Central memory CD4-positive, alpha-beta T cell (primary cell): ENCODE measurements at places on chromosomes 7 and 10.
A peak's percentile ranks its signal among the peaks of the same experiment; 100 is the strongest.

DNA sequence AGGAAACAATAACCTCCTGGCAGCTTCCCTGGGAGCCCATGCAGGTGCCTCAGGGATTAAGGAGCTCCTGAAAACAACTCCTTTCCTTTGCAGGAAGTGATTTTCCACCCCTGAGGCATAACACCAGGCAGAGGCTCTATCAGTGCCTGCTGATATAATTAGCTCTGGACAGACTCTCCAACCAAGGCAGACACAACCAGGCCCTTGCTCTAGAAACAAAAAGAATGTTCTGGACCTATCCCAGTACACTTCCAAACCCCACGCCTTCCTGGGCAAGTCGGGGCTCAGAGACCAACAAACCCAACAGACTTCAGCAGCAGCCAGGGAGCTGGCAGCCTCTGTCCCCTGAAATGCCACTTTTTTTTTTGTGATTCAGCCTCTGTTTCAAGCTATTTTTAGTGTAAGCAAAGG is 247.1 kb downstream of the KCNMA1 start:
- no peak for DNase-seq

GRCh38 chr7:141208539-141208938 is 134.7 kb downstream of the TMEM178B start:
- DNase-seq, result no peak

DNA sequence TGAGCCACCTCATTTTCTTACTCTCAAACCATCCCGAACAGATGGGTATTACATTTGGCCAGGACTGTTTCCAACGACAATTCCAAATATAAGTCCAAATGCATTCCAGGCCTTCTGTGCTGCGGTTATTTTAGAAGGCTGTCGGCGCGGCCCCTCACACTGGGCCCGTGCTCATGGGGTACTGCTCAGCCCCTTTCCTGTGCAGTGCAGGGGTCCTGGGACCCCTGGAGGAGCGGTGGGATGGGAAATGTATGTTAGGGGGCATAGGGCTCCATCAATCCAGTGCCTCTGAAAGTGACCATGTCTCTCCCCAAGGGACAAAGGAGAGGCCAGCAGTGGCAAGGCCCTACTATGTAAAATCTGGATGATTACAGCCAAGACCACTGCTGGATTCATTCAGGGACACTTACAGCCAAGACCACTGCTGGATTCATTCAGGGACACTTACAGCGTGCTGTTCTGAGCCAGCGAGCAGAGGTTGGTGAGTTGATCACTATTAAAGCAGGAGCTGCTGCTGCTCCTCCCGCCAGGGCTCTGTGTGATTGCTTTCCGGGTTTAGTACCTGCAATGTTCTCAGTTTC is 66.3 kb downstream of the CHST15 start:
- no peak for DNase-seq

- DNase-seq, result no peak
Observed at GRCh38 chr10:26841733-26842317, 18.9 kb downstream of the ABI1 start.

DNA sequence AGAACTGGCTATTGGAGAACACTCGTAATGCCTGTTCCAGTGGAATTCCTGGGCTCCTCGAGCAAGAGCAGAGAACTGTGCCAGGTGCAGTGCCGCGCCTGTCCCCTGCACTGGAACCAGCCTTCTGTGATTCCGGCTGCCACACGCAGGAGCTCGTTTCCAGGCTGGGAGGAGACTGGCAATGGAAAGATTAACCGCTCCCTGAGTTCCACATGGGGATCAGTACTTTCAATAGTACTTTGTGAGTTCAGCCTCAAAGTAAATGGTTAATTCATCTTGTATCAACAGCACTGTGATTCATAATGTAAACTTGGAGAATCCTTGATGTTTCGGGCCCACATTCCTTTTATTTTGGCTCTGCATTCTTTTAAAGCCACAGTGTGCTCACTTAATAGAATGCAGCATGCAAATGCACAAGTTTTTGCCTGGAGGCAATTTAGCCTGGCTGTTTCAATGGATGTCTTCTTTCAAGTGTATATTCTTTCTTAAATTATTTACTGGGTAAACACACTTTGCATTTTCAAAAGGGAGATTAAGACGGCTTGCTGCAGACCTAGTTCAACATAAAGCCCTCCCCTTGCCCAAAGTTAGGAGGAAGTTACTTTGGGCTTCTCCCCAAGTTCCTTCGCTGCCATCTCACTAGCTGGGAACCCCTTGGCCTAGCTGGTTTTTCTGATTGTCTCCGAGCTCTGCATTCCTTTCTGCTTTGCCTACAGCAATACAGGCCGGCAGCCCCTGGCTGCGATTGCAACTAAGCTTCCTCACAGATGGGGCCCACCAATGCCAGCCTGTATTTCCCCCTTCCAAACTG is 138.1 kb upstream of the TCF7L2 start:
- DNase-seq, result no peak

DNA sequence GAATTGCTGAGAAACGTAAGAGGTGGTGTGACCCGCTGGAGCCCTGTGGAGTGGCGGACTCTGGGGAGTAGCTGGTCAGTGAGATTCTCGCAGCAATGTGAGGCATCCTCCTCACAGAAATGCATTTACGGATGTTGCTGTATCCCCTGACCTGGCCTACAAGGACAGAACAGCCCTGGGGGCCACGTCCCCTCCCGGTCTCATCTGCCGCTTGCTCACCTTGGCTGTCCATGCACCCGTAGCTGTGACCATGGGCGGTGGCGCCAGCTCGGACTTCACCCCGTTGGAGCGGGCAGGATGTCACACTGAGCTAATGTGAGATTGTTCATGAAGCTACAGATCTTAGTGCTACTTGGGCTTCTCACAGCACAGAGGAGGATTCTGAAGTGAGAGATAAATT is 193.8 kb downstream of the EBF3 start:
- DNase-seq, result no peak

GRCh38 chr7:29254591-29254990 is 60.0 kb downstream of the CHN2 start:
- DNase-seq, result no peak

- DNase-seq, result no peak
Observed at GRCh38 chr7:47624689-47625088, 42.8 kb upstream of the TNS3 start.

DNA sequence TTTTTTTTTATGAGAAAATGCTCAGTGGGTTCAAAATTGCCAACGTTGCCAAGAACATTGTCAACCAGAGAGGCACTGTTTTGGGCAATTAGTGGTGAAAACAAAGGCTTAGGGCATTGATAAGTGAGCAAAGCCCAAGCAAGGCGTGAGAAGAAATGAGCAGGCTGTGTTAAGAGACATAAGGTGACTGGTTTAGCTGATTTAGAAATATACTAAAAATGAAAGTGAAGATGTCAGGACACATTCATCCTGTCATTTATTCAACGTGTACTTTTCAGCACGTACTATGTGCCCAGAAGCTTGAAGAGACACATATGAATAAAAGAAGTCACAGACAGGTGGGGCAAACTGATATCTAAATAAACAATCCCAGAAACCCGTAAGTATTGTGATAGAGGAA is 31.8 kb downstream of the AOAH start:
- no peak for DNase-seq

DNA sequence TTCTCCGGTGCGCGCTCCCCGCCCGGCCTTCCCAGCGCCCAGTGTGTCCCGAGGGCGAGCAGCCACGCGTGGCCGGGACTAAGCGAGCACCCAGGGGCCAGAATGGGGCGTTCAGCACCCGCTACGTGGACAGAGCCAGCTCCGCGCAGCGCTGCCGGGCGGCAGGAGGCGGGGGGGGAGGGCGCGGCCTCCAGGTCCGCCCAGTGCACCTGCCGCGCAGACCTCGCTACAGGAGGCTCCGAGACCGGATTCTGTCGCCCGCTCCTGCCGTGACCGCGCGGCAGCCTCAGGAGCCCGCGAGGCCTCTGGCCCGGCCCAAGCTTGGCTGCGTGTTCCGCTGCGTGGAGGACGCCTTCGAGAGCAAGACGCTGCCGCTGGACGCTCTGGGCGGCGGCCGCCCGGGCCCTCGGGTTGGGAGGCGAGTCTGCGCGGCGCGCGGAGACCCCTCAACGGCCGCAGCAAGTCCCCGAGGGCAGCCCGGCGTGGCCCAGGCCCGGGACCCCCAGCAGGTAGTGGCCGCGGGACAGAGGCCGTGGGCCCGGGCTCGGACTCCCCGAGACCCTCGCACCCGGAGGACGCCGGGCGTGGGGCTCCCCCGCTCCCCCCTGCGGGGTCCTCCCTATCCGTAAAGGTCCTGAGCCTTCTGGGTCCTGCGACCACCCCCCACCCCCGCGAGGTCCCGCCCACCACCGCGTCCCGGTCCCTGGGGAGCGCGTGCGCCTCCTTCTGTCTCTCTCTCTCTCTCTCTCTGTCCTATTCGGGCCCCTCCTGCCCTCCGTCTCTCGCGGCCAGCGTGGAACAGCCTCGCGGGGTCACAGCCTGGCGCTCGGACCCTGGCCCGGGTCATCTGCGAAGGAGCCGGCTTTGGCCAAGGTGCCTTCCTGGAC is 904 bp upstream of the DPYSL4 start:
- peak; percentile 61 for DNase-seq

DNA sequence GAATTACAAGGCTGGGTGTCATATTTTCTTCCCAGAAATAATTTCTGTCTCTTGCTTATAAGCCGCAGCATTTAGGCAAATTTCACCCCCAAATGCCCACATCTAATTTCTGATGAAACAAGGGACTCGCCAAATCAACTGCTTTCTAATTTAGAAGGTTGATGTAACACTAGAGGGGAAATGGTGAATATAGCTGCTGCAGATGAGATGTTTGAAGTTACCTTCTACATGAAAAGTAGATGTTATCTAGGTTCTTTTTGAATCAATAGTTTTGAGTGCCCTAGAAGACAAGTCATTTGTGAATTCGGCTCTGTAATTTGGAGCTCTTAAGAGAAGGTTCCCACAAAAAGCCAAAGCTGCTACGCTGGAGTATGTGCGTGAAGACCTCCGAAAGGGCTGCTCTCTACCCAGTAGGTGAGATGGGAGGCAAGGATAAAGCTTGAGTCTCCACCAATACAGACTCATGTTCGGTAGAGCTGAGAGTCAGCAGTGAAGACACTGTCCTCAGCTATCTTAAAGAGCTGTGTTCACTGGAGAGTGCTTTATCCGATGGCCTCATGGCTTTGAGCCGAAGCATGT is 99.5 kb downstream of the FANK1 start:
- DNase-seq, result no peak

GRCh38 chr7:2372724-2373123 is 18.1 kb downstream of the EIF3B start:
- no peak for DNase-seq

DNA sequence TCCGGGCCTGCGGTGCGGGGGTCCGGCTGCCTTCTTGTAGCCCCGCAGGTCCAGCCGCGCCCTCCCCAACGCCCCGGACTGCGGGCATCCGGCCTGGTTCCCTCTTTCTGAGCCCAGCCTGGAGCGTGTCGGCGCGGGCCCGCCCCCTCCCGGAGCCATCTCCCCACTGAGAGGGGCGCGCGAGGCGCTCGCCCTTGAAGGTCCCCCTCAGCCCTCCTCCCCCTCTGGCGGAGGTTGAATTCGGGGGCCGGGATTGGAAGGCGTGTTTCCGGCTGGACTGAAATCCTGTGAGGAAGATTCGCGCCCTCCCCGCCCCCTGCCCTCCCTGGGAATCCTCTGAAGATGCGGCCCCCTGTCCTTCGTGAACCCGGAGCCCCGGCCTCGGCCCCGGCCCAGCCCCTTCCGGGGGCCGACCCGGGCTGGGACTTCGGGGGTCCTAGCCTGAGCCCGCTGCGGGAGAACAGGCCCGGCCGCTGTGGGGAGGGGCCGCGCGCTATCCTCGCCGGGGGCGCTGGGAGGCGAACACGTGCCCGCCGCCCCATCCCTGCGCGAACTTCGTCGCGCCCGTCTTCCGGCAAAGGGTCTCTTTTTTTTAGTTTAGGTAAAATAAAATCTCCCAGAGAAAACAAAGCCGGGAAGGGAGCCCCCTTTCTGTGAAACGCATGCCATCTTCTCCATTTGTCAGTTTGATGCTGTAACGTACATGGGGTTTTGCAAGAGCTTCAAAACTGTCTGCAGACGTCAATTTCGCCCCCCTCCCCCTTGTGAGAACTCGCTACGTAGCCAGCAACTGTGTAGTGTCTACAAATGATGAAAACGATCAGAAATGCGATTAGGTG is 636 bp downstream of the PDCD4 start:
- DNase-seq, result peak; percentile 93

GRCh38 chr7:17651863-17652385 is 288.4 kb downstream of the SNX13 start:
- DNase-seq, result no peak

GRCh38 chr7:140397784-140398750 is at the start of gene SLC37A3:
Gene SLC37A3, minus strand, starts transcription at chr7:140398530. Its CDS starts 16,004 bp downstream, at chr7:140382526.
- DNase-seq, result peak; percentile 79

DNA sequence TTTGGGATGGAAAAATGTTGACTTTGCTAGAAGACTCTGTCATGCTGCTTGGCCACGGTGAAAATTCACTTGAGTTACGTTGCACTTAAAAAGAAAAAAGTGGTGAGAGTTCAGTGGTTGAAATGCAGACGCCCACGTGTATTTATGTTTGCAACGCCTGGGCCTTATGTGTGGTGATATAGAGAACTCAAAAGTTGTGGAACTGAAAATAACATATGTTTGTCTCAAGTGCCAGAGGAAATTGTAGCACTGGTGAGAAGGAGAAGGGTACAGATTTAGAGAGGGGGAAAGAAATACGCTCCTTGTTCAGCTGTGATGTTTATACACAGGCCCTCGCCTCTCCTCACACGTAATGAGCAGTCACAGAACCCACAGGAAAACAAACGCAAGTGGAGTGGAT is 73.6 kb downstream of the EMX2 start:
- DNase-seq, result no peak

GRCh38 chr7:74409571-74409970 is 44.1 kb upstream of the GTF2IRD1 start:
- DNase-seq, result no peak

DNA sequence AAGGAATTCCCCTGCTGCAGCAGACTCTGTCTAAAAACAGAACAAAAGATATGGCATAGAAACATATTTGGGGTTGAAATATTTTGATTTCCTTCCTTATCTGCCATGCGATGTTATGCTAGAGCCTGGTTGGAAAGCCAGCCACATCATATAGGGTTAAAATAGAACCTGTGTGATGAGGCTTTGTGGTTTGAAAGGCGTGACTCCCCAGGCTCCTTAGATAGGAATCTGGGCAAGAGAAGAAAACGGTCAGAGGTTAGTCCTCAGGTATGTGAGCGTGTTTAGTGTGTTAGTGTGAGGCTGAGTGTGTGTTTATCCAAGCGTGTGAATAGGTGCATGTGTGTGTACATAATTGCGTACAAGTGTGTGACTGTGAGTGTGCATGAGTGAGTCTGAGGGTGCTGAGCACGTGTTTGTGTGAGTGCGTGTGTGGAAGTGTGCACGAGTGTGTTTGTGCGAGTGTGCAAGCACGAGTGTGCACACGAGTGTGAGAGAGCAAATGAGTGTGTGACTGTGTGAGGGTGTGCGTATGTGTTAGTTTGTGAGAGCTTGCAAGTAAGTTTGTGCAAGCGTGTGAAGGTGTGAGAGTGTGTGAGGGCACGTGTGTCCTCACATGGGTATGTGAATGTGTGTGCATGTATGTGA is 79.9 kb downstream of the COL26A1 start:
- DNase-seq, result no peak

DNA sequence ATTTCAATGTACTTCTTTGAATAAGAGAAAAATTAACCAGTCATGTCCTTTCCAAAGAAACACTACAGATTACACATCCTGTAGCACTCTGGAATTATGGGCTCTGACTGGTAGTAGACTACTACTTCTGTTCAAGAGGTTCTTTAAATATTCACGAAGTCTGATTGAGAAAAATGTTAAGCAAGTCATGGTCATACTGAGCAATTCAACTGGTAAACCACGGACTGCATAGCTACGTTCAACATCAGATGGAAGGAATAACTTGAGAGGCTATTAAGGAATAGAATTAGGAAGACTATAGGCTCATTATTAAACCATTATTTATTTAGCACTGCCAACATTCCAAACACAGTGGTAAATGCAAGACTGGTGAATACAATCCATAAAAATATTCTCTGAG is 160.8 kb downstream of the IMMP2L start:
- DNase-seq, result no peak
